ENCODE measurements at places on chromosomes 2 and 18.

DNA sequence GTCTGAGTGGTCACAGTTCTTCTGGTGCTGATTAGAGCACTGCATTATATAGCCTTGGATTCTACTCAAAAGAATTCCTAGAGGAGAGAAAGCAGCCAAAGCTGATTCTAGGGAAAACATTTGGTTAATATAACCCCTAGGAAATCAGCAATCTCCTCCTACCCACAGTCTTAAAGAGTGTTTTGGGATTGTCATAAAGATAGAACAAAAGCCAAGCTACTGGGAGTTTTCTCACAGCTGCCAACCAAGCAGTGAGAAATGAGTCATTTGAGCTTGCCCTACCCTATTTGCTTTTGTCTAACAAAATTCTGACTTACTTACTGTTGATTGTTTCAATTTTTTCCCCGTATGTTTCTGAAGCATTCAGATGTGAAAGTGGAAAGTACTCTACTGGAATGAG lies 469.3 kb downstream of the PLCL1 start:
- DNase-seq = no peak

DNA sequence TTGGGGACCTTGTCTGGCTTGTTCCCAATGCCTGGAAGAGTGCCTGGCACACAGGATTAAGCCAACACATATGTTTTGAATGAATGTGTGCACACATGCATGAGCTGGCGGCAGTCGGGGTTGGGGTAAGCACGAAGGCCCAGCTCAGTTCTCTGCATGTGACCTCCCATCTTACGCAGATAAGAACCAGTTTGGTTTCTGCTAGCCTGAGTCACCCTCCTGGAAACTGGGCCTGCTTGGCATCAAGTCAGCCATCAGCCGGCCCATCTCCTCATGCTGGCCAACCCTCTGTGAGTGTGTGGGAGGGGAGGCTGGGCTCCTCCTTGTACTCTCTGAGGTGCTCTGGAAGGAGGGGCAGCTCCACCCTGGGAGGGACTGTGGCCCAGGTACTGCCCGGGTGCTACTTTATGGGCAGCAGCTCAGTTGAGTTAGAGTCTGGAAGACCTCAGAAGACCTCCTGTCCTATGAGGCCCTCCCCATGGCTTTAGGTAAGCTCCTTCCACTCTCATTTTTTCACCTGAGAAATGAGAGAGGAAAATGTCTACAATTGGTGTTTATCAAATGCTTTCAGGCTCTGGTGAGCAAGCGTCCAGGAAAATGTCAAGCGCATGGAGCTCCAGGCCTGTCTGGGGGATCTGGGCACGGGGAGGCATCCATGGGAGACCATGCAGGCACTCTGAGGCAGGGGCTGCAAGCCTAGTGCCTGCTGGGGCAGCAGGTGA lies 9.7 kb upstream of the IL1RN start:
- peak; percentile 96 for DNase-seq

DNA sequence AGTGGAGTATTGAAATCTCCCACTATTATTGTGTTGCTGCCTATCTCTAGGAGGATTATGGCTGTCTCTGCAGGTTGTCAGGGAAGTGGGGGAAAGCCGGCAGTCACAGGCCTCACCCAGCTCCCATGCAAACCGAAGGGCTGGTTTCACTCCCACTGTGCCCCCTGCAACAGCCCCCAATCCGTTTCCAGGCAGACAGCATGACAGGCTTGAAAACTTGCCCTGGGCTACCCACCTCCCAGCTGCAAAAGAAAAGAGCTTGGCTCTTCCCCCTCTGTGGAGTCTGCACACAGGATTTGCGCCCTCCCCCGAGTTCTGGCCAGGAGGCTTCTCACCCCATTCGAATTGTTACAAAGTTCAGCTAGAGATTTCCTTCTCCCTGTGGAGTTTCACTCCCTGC lies 87.4 kb upstream of the MSTN start:
- no peak for DNase-seq

GRCh38 chr18:69691008-69691760 lies 256.5 kb downstream of the CD226 start:
- no peak for DNase-seq

- no peak for DNase-seq
Observed at GRCh38 chr2:192901446-192901845, 706.7 kb upstream of the TMEFF2 start.
